ENCODE measurements at places on chromosomes 5 and 9.
A peak's percentile ranks its signal among the peaks of the same experiment; 100 is the strongest.

GRCh38 chr5:111530298-111530740, 18.0 kb upstream of the STARD4 start:
- peak; percentile 66 for DNase-seq

DNA sequence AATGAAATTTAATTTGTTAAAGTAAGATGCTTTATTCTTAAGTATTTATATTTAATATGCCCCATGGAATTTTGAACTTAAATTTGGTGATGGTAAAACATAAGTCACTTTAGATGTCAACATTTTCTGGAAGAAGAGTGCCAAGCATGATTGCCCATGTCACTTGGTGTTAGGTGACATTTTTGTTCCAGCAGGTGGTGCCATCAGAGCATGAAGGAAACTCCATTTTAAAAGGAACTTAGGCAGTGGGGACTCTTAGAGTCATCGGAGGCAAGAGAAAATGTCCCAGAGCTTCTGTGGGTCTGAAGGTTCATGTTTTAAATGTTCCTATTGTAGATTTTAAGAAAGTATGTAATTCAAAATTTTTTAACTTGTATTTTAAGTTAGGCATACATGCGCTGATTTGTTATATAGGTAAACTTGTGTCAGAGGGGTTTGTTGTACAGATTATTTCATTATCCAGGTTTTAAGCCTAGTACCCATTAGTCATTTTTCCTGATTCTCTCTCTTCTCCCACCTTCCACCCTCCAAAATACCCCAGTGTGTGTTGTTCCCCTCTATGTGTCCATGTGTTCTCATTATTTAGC, 789.3 kb downstream of the SEMA5A start:
- no peak for DNase-seq

- no peak for DNase-seq
Observed at GRCh38 chr9:127283917-127284497, 19.4 kb downstream of the GARNL3 start.

- DNase-seq, result no peak
Observed at GRCh38 chr9:133739408-133740280, 1.5 kb upstream of the SARDH start.

DNA sequence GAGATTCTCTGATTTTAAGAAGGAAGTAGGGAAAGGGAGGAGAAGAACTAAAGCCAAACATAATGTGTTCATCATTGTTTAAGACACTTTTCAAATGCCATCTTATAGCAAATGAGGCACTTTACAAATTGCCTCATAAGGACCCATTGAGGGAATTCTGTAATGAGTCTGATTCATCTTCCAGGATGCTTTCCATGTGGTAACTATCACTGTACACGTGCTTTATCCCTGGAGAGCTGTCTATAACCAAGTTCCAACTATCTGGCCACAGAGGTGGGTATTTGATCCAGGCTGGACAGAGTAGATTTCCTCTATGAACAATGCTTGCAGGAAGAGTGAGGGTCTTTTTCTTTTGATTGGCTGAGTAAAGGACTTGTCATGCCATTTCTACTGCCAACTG, 183.5 kb upstream of the NFIB start:
- DNase-seq, result no peak

DNA sequence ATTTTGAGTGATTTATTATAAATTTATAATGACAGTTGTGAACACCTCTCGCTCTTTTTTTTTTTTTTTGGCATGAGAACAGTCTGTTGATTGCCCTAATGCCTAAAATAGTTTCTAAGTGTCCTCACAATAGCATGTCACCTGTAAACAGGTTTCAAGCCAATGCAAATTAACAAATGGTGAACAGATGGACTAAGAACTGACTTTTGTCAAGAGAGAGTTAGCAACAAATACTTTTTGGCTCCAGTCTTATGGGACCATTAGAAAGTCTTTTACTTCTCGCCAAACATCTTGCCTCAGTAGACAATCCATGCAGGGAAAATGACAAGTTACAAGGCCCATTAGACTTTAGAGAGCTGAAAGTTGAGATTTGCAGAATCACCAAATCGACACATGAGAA, 67.8 kb downstream of the MED27 start:
- DNase-seq, result no peak

Data from stimulated activated CD4-positive, alpha-beta T cell treated with anti-CD3 and anti-CD28 coated beads, Interleukin-15, amount 100 ng/mL, for 1 hour (primary cell).